ENCODE measurements at places on chromosomes 7 and 10. TPM values are rescaled to one million over a fixed set of nuclear protein-coding genes. Genes with fewer than 3 reads are reported as not detected.

The RNLS gene
- total RNA-seq = 4.4 TPM

- no peak for DNase-seq
Observed at GRCh38 chr10:60372436-60372835, 17.2 kb downstream of the ANK3 start.

The TAS2R3 gene
- not detected for total RNA-seq

- peak; percentile 83 for DNase-seq
Observed at GRCh38 chr7:131109759-131110296, 217.8 kb upstream of the MKLN1 start.

- no peak for DNase-seq
Observed at GRCh38 chr7:69534461-69535041, 63.7 kb upstream of the AUTS2 start.

- no peak for DNase-seq
Observed at GRCh38 chr10:18418541-18419215, 232.7 kb downstream of the NSUN6 start.

The PLCE1 gene
- not detected for total RNA-seq

The NPY4R2 gene
- total RNA-seq = not detected

GRCh38 chr7:37663693-37664092 lies 19.9 kb upstream of the GPR141 start:
- DNase-seq = no peak

- no peak for DNase-seq
Observed at GRCh38 chr7:46206476-46207060, 285.5 kb upstream of the IGFBP3 start.

DNA sequence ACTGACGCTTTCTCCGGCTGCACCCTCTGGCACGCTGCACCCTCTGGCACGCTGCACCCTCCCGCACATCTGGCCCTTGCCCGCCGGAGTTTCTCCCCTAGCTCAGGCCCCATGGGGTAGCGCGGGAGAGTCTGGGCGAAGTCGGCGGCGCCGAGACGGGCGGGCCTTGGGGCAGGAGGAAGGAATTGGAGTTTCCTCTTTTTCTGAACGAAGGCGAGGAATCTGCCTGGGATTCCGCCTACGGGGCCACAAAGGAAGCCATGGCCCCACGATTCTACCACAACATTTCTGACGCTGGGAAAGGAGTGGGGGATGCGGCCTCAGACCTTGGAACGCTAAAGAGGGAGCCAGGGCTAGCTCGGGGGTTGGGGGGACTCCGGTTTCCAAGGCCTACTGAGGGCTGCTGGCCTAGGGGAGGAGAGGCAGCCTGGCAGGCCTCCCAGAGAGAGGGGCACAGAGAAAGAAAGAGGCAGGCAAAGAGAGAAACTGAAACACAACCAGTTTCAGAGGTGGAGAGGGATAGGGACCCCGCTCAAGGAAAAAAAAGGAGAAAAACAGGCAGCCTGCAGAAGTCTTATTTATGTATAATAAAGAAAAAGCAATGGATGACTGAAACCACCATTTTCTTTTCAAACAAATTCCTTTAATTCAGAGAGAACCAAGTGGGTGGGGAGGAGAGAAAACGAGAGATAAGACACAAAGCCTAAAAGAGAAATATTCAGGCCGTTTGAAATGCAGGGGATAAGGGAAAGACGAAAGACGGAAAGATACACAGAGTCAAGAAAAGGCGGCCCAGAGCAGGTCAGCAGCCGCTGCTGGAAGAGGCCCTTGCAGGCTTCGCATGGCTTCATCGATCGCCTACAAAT lies 4.3 kb downstream of the TLX1 start:
- no peak for DNase-seq

GRCh38 chr7:118305671-118306070 lies 81.2 kb downstream of the ANKRD7 start:
- no peak for DNase-seq

GRCh38 chr7:66110856-66111255 lies 3.8 kb upstream of the CRCP start:
- DNase-seq = no peak

- DNase-seq = no peak
Observed at GRCh38 chr10:68082872-68083271, 7.8 kb upstream of the HERC4 start.

DNA sequence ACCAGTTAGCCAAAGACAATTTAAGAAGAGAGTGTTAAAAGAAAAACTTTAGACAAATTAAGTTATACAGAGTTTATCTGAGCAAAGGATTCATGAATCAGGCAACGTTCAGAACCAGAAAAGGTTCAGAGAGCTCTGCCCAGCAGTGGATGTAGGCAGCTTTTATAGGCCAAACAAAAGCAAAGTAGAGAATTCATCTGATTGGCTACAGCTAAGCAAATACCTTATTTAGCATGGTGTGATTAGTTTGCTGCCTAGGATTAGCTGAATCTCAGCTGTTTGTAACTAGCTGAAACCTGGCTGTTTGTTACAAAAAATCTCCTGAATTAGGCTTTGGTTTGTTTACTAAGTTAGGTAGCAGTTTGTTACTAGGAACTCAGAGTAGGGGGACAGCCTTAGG lies 66.0 kb downstream of the SLC25A40 start:
- no peak for DNase-seq

The HERC4 gene
- 83.9 TPM for total RNA-seq

GRCh38 chr10:117619223-117619622 lies 76.7 kb downstream of the EMX2 start:
- no peak for DNase-seq

GRCh38 chr7:43693687-43694398 lies 35.5 kb downstream of the COA1 start:
- DNase-seq = no peak

DNA sequence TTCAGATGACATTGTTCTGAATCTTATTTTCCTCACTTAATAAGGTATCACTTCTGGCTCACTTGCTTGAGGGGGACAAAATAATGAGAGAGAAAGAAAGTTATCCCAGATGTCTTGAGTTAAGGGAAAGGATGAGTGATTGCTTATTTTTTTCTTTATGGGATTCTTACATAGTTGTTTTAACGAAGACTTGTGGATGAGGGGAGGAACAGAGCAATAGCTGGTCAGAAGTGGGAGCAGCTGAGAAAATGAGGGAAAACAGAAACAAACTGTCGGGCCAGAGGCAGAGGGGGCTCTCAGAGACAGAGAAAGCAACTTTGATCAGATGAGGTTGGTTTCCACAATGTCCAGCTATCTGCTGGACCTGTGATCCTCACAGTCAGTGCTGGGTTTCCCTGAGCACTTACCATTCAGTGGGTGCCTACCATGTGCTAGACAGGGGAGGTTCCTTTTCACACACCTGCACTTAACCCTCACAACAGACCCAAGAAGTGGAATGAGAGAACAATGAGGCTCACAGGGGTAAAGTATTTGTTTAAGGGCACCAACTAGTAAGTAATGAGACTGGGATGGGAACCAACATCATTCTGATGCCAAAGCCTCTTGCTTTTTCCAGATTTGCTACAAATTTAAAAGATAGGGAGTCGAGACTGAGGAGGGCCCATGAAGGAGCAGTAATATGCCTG lies 64.2 kb downstream of the BICC1 start:
- DNase-seq = no peak

The C10orf143 gene
- total RNA-seq = 7.1 TPM

The CACNB2 gene
- not detected for total RNA-seq

GRCh38 chr7:142500366-142500765 lies 242.5 kb upstream of the PRSS58 start:
- peak; percentile 61 for DNase-seq

- no peak for DNase-seq
Observed at GRCh38 chr10:19904202-19904661, 88.0 kb downstream of the PLXDC2 start.

DNA sequence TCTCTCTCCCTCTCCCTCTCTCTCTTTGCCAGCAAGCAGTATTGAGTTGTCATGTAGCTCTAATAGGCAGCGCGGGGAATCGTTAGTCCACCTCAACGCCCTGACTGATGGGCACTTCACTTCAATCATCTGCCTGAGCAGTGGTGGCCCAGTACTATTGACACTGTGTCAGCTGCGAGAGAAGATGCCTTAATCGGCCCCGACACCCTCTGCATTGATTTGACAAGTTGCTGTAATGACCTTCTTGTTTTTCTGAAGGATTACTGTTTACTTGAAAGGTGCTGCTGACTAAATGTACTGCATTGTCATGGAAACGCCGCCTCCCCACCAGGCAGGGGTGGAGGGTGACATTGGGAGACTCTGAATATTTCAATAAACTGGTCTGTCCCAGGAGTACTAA lies 913.8 kb downstream of the KCNMA1 start:
- DNase-seq = no peak
